OCI-LY7 (cell line): ENCODE measurements at places on chromosomes 1 and 21.

DNA sequence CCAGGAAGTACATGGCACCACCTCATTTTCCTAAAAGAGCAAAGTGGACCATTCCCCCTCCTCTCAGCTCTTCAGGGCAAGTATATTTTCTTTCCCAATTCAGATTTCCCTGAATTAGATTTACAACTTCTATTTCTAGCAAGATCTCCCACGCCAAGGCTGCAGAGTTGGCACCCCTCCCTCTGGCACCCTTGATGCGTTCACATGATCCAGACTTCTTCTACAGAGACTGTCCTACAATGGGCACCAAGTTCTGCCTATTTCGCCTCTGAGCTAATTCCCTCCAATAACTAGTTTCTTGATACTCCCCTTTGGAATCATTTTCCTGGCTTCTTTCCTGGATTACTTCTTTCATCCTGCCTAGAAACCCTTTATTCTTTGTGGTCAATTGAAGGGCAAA lies 122.0 kb downstream of the CDC7 start:
- DNase-seq = no peak

- no peak for DNase-seq
Observed at GRCh38 chr1:56070601-56071000, 508.8 kb downstream of the PLPP3 start.

DNA sequence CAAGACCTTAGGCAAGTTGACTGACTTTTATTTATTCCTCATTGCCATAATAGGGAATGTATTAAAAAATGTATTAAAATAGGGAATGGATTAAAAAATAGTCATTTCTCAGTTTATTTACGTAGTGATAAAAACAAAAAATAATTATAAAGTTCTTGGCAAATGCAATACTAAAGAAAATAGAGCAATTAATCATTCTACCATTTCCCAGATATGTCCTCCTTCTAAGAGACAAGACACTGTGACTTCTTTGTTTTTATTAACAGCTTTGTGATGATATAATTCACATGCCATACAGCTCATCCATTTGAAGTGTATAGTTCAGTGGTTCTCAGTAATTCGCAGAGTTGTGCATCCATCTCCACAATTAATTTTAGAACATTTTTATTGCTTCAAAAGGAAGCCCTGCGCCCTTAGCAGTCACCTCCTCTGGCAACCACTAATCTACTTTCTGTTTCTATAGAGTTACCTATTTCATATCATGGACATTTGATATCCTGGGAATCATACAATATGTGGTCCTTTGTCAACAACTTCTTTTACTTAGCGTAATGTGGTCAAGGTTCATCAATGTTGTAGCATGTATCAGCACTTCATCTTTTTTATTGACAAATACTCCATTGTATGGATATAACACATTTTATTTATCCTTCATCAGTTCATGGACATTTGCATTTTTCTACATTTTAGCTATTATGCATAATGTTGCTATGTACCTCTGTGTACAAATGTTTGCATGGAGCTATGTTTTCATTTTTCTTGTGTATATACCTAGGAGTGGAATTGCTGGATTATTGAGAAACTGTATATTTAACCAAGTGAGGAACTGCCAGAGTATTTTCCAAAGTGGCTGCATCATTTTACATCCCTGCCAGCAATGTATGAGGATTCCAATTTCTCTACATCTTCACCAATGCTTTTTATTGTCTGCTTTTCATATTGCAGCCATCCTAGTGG lies 5.6 kb downstream of the TBX19 start:
- DNase-seq = no peak

DNA sequence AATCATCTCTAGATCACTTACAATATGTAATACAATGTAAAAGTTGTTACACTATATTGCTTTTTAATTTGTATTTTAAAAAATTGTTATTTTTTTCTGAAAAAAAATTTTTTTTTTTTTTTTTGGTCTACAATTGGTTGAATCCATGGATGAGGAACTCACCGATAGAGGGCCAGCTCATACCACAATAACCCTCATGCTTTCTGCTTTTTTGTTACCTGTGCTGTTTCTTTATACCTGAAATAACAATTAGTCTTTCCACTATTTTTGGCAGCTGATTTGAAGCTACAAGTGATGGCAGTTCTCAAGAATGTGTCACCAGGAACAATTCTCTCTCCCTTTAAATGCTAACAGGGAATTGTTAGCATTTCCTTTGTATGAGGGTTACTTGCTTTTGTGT lies 12.0 kb downstream of the SMG7 start:
- DNase-seq = no peak

GRCh38 chr1:7606096-7606495 lies 165.0 kb upstream of the VAMP3 start:
- DNase-seq = no peak

DNA sequence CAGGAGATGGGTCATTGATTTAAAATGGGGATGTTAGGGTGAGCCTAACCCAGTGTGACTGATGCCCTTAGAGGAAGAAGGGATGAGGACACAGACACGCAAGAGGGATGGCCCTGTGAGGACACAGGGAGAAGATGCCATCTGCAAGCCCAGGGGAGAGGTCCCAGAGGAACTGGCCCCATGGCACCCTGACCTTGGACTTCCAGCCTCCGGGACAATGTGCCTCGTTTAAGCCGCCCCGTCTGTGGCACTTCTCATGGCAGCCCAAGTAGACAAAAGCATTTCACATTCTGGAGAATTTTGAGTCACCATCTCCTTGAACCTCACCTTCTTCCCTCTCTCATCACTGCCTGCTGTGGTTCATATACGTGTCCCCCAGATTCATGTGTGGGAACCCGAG lies 20.1 kb upstream of the PCBP3 start:
- no peak for DNase-seq
